Cortex of kidney (tissue), 1 donor: ENCODE measurements at places on chromosomes 2 and 18.

- no peak for DNase-seq
Observed at GRCh38 chr2:60051991-60052390, 501.5 kb downstream of the BCL11A start.

DNA sequence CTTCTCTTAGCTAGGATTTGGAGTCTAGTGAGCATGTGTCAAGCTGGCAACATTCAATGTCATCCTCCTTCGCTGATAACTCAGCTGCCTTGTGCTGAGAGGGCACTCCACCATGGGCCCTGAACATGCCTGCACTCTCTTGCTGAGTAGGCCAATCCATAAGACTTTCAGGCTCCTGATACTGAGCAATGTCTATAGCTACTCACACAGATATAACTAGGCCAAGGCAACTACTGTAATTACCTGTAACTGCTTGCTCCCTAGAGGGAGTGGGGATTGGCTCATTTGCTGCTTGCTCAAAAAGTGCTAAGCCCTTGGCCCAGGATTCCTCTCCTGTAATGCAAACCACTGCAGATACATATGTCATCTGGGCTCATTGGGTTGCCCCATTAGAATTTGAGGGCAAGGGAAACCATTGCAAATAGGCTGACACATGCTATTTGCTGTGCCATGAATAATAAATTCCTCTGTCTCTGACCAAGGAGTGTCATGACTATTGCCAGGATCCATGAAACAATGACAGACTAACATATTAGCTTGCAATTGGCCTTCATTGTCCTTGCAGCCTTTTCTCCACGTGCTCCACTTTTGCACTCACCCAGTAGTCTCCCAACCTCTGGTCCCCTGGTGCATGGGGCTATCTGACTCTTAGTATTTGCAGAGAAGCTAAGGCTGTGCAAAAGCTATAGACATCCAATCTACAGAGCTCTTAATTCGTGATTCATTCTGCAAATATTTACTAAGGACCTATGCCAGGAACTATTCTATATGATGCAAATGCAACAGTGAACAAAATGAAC lies 36.9 kb upstream of the BMPR2 start:
- no peak for DNase-seq

DNA sequence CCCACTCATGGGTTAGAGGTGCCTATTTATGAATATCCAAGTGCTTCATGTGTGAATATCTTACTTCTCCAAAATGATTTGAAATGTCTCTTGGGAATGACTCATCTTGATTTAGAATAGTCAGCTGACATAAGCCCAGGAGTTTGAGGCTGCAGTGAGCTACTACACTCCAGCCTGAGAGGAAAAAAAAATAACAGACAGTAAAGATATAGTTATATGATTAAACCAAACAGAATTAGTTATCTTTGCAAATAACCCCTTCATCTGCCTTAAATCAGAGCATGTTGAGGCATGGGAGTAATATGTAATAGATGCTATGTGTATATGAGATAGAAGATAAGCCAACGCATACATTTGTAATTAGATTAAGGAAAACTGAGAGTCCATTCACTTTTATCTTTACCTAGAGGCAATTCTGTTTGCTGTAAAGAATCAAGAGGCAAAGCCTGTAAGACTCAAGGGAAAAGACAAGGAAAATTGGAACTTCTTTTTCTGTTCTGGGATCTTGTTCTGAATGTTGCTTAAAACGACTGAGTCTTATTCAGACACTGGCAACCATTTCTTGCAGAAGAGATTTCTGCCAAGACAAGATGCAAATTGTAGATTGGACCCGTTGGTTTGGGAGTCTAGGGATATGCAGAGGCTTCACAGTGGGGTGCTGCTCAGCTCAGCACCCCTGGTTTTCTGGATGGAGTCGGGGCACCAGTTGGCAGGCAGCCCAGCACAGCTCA lies 104.4 kb downstream of the LIPG start:
- DNase-seq, result no peak

DNA sequence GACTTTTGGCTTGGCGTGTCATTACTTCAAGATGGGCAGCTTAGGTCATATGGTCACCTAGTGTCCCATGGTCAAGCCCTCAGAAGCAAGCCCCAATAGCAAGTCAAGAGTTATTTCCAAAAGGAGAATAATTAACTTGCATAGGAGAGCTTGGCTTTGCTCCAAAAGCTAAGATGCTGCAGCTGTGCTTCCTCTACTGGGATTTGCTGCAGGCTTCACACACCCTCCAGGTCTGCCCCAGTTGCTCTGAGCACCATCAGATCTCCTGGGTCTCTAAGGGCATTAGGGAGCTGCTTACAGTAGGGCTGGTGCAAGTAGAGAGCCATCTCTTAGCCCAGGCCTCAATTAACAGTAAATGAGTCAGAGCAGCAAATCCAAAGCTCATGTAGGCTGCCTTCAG lies 46.6 kb downstream of the THUMPD2 start:
- DNase-seq, result no peak

DNA sequence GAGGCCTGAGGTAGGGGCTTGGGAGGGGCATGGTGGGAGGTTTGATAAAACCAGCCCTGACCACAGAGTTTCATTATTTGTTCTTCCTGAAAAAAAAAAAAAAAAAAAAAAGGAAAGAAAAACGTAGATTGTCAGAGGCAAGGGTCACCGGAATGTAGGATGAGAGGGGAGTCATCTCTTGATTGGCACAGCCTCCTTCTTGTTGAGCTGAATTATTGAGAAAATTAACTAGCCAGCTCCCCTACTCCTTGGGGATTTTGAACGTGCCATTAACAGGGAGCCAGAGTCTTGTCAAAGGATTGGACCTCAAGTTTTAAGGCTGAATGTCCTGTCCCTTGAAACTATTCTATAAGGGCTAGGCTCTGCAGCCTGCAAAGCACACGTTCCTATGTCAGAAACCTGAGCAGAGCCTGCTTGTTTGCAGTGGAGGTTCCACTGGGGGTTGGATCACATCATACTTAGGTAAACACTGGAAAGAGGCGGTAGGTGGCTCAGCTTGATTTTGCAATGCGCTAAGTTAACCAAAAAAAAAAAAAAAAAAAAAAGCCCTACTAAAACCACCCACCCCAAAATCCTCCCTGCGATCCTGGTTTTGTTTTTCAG lies 2.3 kb downstream of the INHBB start:
- DNase-seq, result no peak

- no peak for DNase-seq
Observed at GRCh38 chr2:11697103-11697871, 27.3 kb upstream of the NTSR2 start.

DNA sequence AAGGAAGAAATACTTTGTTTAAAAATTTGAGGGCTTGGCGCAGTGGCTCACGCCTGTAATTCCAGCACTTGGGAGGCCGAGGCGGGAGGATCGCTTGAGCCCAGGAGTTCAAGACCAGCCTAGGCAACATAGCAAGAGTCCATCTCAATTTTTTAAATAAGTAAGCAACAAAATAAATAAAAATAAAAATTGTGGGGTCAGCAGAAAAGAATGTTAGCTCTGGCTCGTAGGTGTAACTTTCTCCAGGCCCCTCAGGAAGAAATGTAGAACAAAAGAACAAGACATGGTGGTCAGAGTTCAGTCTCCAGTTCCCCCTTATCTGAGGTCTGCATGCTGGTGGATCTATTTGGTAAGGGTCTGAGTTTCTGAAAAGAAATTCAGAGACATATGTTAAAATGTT lies 20.4 kb upstream of the PDCL3 start:
- no peak for DNase-seq

GRCh38 chr2:138718405-138718804 lies 61.8 kb downstream of the NXPH2 start:
- no peak for DNase-seq

DNA sequence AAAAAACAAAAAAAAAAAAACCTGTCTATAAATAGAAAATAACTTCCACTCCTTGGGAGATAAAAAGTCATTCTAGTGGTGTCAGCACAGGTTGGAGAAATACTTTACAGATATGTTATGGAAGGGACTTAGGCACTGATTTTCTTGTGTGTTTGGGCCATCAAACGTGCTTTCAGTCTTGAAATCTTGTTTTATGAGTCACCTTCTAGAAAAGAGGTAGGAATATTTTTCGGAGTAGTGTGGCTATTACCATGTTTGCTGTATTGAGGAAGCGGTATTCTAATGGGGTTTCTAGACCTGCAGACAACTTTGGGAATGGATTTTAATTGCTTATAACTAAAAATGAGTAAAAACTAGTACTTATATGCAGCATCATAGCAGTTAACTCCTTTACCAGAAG lies 12.0 kb downstream of the HNMT start:
- DNase-seq, result no peak

DNA sequence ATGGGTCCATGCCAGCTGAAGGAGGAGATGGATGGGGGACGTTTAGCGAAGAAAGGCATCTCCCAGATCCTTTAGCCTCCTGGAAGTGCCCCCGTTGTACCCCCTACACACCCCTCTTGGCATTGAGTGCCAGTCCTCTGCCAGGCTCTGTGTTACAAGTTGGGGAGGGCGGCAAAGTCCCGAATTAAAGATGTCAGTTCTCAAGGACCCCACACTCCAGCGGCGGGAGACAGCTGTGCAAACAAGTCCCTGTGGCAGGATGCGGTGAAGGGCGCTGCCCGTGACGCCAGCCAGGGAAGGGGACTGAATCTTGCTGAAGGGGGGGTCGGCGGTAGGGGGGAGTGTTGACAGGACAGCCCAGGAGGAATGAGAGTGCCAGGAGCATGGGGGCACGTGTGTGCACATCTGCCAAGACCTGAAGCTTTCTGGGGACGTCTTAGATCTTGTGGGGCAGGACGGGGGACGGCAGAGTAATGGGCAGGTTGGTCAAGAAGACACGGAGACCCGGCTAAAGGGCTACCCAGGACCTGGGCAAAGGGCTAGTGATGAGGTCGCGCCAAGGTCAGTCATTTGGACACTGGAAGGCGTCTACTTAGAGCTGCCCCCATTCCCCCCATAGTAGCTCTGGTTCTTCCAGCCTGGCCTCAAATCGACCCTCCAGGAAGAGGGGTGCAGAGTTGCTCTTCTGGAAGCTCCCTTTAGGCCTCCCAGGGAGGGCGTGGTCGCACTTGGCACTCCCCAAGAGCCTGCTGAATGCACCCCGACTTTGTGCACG lies 2.8 kb upstream of the CTDSP1 start:
- DNase-seq, result no peak

DNA sequence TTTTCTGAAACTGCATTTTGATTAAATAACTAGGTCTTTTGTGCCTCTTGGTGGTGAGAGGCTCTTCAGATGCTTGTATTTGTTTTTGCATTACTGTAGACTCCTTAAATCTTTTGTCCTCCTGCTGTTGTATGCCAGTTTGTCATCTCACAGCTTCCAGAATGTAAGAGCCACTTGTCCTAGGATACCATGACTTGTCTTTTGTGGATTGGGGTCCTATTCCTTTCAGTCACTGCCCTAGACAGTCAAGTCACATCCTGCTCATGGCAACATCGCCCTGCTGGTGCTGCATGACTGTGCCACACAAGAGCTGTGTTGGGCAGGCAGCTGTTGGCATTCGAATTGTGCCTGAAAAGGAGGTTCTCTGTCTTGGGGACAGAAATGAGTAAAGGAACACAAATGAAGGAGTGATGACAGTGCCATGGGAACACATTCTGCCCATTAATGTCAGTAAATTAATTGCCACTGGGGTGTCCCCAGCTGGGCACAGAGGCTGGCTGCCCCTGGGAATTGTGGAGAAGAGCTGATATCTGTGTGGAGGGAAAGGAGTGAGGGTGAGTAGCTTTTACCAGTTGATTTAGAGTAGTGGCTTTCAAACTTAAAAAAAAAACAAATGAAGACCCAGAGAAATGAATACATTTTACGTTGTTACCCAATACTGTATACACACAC lies 140.3 kb downstream of the ARL6IP6 start:
- DNase-seq, result no peak

DNA sequence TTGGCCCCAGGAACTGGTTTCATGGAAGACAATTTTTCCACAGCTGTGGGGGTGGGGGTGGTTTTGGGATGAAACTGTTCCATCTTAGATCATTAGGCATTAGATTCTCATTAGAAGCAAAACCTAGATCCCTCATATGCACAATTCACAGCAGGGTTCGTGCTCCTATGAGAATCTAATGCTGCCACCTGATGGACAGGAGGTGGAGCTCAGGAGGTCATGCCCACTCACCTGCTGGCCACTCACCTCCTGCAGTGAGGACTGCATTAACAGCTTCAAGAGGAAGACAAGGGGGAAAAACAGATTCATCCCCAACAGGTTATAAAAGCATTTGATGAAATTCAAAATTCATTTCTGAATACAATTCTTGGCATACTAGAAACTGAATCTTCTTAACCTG lies 38.5 kb downstream of the THAP4 start:
- DNase-seq, result no peak

- DNase-seq, result no peak
Observed at GRCh38 chr2:67952066-67952465, 110.7 kb downstream of the C1D start.

DNA sequence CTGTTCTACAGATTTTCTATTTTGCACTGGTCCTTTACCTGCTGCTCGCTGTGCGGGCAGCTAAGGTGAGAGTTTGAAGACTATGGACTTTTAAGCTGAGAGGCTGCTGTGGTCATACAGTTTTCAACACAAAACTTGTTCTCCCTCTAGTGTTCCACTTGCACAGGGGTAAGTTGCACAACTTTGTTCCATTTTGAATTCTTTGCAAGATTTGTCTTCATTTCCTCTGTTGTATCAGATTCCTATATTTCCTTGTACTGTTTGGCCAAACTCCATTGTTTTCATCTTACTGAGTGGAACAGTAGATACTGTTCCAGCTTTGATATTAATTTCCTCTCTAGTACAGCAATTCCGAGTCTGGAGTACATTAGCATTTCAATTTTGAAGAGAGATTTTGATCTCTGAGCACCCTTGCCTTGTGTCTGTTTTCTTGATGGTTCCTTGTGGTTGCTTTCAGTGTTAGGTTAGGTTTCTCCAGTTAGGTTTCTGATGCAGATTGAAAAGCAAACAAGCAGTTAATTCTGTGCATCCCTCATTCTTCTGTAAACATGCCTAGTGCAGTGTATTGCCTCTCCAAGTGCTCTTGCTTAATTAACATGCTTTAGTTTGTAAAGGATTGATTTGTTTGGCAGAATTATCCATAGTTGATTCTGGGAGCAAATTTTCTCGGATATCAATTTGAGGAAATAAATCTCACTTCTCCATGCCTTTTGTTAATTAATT lies 188.8 kb downstream of the PTPRM start:
- DNase-seq, result no peak

DNA sequence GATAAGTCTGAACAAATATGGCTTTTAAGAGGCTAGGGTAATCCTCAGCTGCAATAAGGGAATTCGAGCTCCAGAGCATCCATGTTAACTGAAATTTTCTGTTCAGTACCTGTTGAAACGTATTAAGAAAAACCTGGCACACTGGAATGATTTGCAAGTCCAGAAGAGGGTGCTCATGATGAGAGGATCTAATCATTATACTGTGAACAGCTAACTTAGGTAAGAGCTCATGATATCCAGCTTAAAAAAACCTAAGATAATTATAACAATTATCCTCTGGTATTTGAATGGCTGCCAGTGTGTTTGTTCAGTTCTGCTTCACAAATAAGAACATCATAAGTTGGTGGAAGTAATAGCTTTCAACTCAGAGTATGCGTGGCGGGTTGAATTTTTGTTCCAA lies 1118.3 kb upstream of the DDX18 start:
- no peak for DNase-seq

- no peak for DNase-seq
Observed at GRCh38 chr2:127585270-127585807, 49.9 kb downstream of the MYO7B start.

- DNase-seq, result no peak
Observed at GRCh38 chr2:187934236-187934635, 357.4 kb upstream of the GULP1 start.
